ENCODE measurements at places on chromosomes 6 and 20.

GRCh38 chr20:6384380-6384779, 261.6 kb upstream of the FERMT1 start:
- no peak for DNase-seq

DNA sequence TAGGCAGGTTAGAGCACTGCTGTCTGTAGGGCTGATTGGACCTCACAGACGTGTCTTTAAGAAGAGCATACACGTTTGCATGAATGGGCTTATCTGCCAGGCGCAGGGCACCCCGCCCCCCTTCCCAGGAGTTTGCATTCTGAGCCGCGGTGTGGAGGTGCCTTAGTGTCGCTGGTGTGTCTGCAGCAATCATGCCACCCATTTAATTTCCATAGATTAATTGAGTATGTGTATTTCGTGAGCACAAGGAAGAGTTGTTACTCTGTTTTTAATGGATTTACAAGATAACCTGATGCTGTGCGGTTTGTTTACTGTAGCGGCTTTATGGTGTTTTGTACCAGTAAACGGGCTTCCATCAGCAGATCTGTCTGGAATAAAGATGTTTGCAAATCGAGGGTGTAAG, 107.7 kb downstream of the ZDHHC14 start:
- DNase-seq, result no peak

- no peak for DNase-seq
These were observed 5.2 kb downstream of the TEAD3 start for GRCh38 chr6:35491558-35492257.

DNA sequence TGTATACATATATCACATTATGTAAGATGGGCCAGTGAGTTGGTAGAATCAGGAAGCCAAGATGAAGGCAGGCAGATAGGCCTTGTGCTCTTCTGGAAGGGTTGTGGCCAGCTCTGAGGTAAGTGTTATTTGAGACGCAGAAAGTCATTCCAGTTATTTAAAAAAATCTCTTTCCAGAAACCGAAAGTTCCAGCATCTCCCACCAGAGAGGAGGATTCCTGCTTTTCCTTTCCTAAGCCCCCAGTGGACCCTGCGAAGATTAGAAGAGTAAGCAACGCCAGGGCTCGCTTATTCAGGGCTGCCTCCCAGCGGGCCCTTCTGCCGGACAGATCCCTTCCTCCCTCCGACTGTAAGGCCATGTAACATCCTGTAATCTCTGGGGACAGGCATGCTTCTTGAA, 20.4 kb downstream of the ARMC2 start:
- no peak for DNase-seq

GRCh38 chr6:131134220-131134979, 867 bp upstream of the AKAP7 start:
- DNase-seq, result no peak
